ENCODE measurements at places on chromosomes 11 and 22.

DNA sequence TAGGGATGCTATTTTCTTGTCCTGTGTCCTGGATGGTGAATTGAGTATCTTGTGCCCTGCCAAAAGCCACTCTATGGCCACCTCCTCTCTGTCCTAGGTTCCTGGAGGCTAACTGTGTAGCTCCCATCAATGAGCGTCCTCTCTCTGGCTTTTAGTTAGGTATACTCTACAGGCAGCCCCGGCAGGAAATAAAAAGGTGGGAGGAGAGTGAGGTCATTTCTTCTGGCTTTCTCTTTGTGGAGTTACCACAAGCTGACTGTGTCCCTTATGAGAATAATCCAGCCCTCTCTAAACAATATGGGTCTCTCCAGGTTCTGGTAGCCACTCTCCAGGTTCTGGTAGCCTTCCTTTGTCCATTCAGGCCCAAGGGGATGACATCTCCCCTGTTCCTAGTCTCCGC is 11.7 kb upstream of the ASPHD2 start:
- no peak for DNase-seq

DNA sequence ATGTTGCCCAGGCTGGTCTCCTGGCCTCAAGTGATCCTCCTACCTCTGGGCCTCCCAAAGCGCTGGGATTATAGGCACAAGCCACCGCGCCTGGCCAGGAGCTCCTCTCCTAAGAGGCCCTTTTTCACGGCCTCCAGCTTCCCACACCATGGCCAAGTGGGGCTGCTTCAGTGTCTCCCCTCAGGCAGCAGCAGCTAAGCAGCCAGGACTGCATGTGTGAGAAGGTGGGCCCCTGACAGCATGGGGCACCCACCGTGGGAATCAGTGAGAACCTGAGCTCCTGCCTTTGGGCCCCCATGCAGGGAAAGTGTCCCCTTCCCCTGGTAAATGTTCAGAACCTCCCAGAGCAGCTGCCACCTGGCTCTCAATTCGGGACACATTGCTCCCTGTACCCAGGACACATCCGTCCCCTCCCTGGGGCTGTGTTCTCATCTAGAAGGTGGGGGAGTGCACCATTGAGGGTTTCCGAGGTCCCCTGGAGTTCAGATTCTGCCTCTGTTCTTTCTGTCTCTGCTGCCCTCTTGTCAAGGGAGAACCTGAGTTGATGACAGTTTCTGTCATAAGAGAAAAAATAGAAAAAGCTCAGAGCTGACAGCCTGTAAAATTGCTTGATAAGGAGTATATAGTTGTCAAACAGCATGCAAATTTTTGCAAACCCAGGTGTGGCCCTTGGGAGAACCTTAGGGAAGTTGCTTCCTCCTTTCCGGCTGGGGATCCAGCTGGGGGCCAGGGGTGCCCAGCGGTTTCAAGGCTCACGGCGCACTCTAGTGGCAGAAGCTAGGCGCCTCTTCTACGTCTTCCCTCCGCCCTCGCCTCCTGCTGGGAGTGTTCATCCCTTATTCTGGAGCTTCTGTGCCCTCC is 29.7 kb downstream of the FAM83F start:
- peak; percentile 71 for DNase-seq

- no peak for DNase-seq
Measured at GRCh38 chr11:72609045-72609444, 65.2 kb downstream of the PDE2A start.

- no peak for DNase-seq
Measured at GRCh38 chr11:111260811-111261210, 15.3 kb downstream of the POU2AF2 start.

- no peak for DNase-seq
Measured at GRCh38 chr22:50183141-50183971, 2.4 kb upstream of the TRABD start.

- DNase-seq = no peak
Measured at GRCh38 chr11:8679006-8679405, 3.5 kb downstream of the TRIM66 start.
